ENCODE measurements at places on chromosomes 16 and 17. TPM values are rescaled to one million over a fixed set of nuclear protein-coding genes. Genes with fewer than 3 reads are reported as not detected.

- DNase-seq = no peak
These were observed 21.9 kb upstream of the FAAP100 start for GRCh38 chr17:81573794-81574642.

Gene NPIPA3
- 3.2 TPM for total RNA-seq

DNA sequence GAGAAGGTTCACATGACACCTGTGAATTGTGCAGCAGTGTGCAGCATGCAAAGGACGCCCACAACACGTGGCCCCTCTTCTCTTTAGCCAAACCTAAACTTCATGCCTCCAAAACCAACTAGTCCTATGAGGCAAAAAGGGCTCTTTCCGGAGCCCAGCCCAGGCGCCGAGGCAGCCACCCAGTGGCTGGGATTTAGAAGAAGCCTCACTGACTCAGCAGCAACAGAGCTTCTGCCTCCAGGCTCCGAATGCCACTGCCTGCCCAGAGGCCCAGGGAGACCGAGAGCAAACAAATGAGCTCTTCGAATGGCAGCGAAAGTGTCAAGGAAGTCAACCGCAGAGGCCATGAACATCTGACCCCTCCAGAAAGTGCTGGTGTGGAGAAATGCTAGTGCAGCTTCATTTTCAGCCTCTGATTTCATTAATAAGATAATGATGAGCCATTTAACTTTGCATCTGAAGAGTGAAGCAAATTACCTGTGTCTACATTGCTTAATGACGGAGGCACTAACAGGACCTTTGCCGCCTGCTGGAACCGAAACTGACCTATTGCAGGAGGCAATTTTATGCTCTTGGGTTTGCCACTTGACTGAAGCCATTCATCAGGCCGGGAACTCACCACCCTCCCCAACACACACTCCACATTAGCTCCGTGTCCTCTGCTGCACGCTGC lies 157.7 kb upstream of the RPL38 start:
- no peak for DNase-seq

Gene RBFOX1
- total RNA-seq = not detected

- peak; percentile 77 for DNase-seq
These were observed at the start of gene CACNG3 for GRCh38 chr16:24255456-24256371. Gene CACNG3 (plus strand): TSS chr16:24256335. CDS start chr16:24256755, 420 bp downstream.

DNA sequence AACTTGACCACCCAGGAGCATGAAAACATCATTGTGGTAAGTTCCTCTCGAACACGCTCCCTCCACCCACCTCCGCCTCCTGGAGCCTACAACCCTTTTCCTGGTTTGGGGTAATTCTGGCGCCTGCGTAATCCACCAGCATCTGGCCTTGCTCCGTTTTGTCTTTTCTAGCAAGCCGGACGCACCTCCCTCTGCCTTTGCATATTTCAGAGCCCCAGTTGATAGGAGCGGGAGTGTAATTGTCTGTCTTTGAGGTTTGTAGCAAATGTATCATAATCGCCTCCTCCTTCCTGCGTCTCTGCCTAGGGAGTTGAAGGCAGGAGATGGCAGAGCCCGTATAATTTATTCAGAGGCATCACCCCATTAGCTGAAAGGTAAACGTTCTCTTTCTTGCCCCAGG lies 121.3 kb upstream of the PLCG2 start:
- DNase-seq = no peak

GRCh38 chr16:30923554-30924075 lies at the start of gene FBXL19:
Gene FBXL19 (plus strand): TSS chr16:30923572. CDS start chr16:30925755, 2,183 bp downstream.
- DNase-seq = peak; percentile 78

DNA sequence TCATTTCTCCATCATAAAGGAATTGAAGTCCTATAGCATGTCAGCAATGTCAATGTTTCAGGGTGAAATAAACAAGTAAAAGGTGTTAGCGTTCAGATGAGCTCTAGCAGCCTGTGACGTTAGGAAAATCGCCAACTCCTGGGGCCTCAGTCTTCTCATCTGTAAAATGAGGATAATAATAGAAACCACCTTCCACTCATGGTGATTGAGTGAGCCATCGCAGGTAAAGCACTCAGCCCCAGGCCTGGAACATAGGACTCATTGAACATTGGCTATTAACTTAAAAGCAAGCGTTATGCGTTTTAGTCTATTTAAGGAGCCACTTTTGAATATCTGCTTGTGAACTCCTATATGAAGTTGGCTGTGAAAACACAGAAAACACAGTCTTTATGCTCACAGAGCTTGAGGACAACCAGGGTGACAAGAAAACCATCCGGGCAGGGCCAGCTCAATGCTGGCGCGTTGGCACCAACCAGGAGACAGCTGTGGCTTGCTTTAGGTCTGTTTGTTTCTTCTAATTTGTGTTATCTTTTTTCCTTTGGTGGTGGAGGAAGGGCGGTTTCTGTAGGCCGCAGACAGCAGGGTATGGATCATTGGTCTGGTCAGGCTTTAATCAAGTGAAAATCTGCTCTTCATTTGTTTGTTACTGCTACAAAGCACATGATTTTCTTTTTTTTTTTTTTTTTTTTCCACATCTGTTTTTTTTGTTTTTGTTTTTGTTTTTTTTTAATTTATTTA lies 35.7 kb upstream of the MED9 start:
- no peak for DNase-seq

Gene SLC12A3
- total RNA-seq = not detected

Gene KRTAP3-1
- total RNA-seq = not detected

- no peak for DNase-seq
These were observed 160.4 kb upstream of the PLCG2 start for GRCh38 chr16:81618661-81619060.

DNA sequence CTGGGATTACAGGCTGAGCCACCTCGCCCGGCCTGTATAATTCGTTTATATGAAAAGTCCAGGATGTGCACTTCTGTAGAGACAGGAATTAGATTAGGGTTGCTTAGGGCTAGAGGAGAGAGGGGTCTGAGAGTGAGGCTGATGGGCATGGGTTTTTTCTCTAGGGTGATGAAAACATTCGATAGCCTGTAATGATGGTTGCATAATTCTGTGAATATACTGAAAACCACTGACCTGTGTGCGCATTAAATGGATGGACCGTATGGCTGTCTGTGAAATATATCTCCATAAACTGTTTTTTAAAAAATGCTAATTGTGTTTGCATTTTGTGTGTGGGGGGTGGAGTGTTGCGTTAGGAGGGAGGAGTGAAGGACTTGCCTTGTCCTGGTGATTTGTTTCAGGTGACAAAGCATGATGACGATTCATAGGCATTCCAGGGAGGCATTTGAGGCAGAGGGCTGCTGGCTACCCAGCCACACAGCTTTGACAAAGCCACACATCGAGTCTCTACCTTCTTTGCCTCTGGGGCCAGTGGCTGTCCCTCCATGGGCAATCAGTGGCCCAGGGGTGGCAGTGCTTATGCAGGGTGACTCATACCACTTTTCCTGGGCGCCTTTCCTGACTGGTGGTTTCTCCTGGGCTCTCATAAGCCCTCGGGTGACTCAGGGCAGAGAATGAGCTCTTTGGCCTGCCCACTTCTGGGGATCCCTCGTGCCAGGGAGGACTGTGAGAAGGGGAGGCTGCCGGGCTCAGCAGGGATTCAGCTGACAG lies 148.5 kb upstream of the WSCD1 start:
- no peak for DNase-seq

- DNase-seq = no peak
These were observed 15.4 kb downstream of the VASN start for GRCh38 chr16:4386951-4387565.

Gene SPDYE4
- not detected for total RNA-seq

DNA sequence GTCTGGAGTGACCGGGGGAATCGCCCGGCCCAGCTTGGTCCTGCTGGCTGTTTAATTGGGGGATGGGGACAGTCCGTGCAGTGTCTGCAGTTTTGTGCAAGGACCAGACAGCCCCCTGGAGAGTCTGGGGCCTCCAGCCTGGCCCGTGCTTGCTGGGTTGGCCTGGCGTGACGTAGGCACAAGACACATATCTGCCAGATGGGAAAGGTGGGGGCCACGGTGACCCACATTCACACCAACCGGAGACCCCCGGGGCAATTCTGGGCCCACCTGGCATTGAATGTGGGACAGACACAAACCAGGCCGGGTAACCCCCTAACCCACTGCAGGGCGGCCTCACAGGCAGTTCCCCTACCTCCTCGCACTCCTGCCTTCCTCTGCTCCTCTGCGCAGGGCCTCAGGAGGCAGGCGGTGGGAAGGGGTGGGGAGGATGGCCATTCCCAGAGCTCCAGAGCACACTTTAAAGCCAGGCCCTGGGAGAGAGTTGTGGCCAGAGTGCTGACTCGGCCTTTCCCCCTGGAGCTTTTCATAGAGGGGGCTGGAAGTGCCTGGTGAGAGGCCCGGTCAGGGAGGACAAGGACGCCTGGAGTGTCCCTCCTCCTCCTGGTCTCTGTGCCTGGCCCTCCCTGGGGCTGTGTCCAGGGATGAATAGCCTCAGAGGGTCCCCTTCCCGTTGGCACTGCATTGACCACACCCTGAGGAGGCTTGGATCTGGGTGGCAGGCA lies 1.5 kb downstream of the MRC2 start:
- DNase-seq = no peak

Gene KRT36
- total RNA-seq = not detected

- DNase-seq = no peak
These were observed 80.5 kb downstream of the COPRS start for GRCh38 chr17:31778523-31778922.

Gene FOXL1
- total RNA-seq = 0.81 TPM

Gene GLP2R
- total RNA-seq = 1.8 TPM

DNA sequence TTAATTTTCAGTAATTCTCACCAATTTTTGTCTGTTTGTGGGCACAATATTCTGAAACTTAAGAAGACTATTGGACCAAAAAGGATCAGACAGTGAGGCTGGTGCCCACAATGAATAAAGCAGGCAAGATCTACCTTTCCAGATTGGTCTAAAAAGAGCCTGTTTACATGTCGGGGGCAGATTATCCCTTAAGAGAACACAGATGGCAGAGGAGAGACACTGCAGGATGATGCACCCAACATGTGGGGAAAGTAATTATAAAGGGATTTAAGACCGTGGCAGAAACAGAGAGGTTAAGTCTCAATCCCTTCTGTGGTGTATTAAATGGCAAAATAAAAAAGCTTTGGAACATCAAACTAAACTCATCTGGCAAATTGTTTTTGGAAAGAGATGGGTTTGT lies 331.8 kb upstream of the CDH11 start:
- no peak for DNase-seq

DNA sequence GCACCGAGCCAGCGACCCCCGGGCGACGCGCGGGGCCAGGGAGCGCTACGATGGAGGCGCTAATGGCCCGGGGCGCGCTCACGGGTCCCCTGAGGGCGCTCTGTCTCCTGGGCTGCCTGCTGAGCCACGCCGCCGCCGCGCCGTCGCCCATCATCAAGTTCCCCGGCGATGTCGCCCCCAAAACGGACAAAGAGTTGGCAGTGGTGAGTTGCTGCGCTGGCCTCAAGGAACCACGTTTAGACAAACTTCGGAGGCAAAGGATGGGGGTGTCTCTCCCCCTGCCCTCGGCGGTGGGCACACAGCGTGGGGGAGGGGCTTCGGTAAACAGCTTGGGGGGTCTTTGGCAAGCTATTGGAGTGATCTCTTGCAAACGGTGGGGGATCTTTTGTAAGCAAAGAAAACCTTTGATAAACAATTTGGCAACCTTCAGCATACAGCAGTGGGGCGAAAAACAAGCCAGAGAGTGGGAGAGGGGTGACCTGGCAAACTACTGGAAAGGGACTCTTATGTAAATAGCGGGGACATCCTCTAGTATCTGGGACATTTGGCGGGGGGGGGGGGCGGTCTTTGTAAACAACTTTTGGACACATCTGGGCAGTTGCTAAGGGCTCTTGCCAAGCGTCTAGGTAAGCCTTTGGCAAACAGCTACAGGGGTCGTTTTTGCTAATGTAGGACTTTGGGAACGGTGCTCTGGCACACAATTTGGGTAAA lies 587 bp downstream of the MMP2 start:
- no peak for DNase-seq

DNA sequence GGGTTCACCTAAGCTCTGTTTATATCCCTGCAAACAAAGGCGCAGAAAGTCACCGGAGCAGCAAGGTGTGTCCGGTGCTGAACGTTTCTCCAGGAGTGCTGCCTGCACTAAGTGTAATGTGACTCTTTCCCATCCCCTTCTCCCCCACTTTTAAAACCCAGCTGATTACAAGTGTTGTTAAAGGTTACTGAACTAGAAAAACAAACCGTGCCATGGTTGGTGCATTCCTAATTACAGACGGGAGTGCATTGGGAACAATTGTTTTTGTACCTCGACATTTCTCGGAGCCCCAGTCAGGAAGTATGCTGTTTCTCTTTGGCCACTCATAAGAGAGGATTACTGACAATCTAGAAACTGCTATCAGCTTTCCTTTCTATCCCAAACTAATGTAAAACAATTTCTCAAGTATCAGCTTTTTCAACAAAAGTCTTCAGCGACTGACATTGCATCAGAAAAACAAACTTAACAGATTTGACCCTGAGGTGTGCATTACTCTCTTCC lies 441.0 kb upstream of the SALL1 start:
- DNase-seq = no peak

GRCh38 chr16:23068079-23068736 lies 81.0 kb downstream of the USP31 start:
- DNase-seq = no peak

DNA sequence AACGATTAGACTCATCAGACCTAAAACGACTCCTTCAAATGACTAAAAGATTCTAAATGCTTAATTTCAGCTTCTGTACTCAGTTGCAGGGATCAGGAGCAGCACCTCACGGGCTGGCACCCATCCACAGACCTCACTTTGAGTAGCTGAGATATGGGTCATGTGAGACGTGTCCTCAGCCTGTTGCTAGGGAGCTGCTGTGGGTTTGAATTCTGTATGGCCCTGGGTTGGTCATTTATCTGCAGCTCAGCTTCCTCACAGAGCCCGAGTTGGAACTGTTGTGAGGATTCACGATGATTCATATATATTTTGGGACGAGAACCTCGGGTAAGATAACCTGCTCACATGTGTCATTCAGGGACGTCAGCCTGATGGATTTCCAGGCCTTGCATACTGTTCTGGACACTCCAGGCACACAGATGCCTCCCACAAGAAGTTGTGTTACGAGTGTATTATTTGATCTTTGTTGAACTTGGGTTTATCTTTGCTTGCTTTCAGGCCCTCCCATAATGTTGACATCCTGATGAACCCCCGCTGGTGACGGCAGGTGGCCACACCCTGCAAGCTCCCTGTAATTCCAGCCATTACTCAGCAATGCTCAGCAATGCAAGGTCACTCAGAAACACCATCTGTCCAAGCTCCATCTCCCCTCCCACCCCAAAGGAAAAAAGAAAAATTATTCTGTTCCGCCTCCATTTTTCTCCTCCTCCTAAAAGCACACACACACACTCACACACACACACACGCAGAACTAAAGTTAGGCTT lies 137.6 kb downstream of the RBFOX3 start:
- no peak for DNase-seq
